ENCODE measurements at places on chromosomes 7 and 10. TPM values are rescaled to one million over a fixed set of nuclear protein-coding genes. Genes with fewer than 3 reads are reported as not detected.

- no peaks in the 10 kb centered on the region for H3K27me3 ChIP-seq
- no peak for DNase-seq
- no peak overlapping the region for H3K27ac ChIP-seq
- H3K4me1 ChIP-seq, result peaks cover 7% of the 10 kb centered on the region
Observed at GRCh38 chr7:117672453-117672852, 192.6 kb downstream of the CFTR start.

- no peaks in the 10 kb centered on the region for H3K36me3 ChIP-seq
- no peaks in the 10 kb centered on the region for H3K27me3 ChIP-seq
- H3K4me3 ChIP-seq, result no peak overlapping the region
- DNase-seq, result no peak
- H3K4me1 ChIP-seq, result no peaks in the 10 kb centered on the region
- H3K27ac ChIP-seq, result no peak overlapping the region
Observed at GRCh38 chr10:43980313-43980712, 331.6 kb upstream of the ZNF32 start.

DNA sequence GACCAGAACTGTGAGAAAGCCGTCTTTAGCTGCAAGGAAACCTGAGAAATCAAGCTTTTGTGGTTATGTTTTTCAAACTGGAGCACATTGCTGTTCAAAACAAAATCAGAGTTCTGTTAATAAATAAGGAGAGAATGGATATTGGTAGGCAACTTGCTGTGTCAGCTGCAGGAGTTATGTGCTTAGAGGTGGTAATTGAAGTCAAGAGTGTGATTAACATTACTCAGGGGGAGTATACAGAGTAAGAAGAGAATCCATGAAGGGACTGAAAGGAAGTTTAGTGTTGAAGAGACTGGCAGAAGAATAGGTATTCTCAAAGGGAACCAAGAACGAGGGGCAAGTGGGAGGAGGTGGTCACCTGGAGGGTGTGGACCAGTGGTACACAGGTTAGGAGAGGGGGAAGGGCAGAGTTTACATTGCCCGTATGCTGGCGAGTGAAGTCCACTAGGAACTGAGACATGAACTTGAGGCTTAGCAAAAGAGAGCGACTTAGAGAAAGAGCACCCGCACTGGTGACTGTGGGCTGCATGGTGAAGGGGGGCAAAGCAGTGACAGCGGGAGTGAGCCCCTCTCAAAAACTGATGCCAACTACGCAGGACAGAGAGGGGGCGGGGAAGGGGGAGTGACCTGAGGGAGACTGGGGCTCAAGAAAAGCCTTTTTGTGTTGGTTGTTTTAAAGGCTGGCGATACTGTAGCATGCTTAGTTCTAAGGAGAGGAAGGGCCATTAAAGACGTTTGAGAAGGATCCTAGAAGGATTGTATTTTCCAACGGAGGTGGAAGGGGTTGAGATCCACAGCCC is 80.0 kb downstream of the SDK1 start:
- peaks cover 3% of the 10 kb centered on the region for H3K4me1 ChIP-seq
- no peak overlapping the region for H3K4me3 ChIP-seq
- no peaks in the 10 kb centered on the region for H3K27me3 ChIP-seq
- H3K36me3 ChIP-seq, result no peaks in the 10 kb centered on the region

DNA sequence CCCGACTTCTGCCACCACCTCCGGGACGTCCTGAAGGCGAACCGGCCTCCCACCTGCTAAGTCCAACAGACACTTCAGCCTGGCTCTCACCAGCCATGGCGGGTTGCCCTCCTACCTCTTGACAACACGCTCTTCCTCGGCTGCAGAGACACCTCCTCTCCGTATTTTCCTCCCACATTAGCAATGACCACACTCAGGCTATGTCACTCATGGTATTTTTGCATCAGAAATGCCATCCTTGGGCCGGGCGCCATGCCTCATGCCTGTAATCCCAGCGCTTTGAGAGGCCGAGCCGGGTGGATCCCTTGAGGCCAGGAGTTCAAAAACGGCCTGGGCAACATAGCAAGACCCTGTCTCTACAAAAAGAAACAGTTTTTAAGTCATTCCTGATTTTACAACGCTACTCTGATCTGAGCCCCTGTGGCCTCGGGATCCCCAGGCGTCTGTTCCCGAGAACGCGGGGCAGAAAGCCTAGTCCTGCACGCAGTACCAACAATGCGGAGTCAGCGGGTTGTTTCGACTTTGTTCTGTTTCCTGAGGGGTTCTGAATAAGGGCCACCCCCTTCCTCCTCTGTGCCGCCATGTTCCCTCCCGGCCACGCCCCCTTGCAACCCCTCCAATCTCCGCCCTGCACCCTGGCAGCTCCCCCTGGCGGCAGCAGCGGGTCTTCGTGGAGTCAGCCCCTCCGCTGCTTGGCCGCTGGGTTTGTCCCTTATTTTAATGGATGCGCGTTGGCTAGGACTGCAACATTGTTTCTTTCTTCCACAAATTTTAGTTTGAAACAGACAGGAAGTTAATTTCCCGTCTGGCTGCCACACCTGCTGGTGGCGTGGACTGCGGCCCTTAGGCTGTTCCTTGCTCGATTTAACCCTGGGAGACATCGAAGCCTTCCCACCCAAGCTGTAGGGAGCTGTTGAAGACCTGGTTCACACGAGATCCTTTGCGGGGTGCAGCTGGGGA is 9.7 kb upstream of the ZFAND2A start:
- no peaks in the 10 kb centered on the region for H3K4me1 ChIP-seq
- no peak overlapping the region for H3K27ac ChIP-seq
- H3K4me3 ChIP-seq, result no peak overlapping the region
- no peaks in the 10 kb centered on the region for H3K27me3 ChIP-seq
- DNase-seq, result peak; percentile 85

DNA sequence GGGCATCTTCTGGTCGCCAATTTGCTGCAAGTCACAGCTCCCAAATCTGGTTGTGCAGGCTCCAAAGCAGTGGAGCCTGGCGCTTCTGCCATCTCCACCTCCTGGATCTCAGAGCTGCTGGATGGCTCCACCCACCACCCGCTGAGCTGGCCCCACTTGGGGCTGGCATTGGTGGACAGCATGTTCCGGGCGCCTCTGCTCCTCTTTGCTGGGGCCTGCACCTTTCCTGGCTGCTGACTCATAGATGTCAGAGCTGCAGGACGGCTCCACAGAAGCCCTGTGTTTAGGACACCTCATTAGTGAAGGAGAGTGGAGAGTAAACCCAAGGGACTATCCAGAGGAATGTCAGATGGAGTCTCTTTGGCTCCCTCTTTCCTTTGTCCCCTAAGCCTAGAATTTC is 27.4 kb downstream of the MAPK8 start:
- no peaks in the 10 kb centered on the region for H3K4me1 ChIP-seq
- no peak overlapping the region for H3K4me3 ChIP-seq

DNA sequence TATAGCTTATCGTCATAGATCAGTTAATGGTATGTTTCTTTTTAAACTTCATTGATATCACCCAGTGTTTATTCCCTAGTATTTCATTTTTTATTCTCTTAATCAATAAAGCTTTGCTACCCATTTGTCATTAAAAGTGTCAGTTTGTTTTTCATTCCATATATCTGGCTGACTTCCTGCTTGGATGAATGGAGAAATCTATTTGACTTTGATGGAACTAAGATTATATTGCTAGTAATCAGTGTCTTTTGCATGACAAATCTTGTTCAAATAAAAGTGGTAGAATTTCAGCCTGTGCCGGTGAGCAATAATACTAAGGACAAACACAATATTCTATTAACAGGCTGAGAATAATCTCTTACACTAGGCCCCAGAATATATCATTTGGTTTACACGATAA is 203.3 kb downstream of the SEC23IP start:
- no peaks in the 10 kb centered on the region for H3K36me3 ChIP-seq
- peaks cover 7% of the 10 kb centered on the region for H3K4me1 ChIP-seq
- no peak overlapping the region for H3K27ac ChIP-seq
- DNase-seq, result no peak
- no peaks in the 10 kb centered on the region for H3K27me3 ChIP-seq

The C1QL3 gene
- total RNA-seq, result 3.2 TPM

The OPN4 gene
- not detected for total RNA-seq

The PRLHR gene
- not detected for total RNA-seq

The OIT3 gene
- not detected for total RNA-seq

The TCTN3 gene
- total RNA-seq, result 37.3 TPM

Measured in H9 (cell line).